ENCODE measurements at places on chromosomes 5 and 9. TPM values are rescaled to one million over a fixed set of nuclear protein-coding genes. Genes with fewer than 3 reads are reported as not detected.

Gene ZNG1F
- 11.5 TPM for total RNA-seq

DNA sequence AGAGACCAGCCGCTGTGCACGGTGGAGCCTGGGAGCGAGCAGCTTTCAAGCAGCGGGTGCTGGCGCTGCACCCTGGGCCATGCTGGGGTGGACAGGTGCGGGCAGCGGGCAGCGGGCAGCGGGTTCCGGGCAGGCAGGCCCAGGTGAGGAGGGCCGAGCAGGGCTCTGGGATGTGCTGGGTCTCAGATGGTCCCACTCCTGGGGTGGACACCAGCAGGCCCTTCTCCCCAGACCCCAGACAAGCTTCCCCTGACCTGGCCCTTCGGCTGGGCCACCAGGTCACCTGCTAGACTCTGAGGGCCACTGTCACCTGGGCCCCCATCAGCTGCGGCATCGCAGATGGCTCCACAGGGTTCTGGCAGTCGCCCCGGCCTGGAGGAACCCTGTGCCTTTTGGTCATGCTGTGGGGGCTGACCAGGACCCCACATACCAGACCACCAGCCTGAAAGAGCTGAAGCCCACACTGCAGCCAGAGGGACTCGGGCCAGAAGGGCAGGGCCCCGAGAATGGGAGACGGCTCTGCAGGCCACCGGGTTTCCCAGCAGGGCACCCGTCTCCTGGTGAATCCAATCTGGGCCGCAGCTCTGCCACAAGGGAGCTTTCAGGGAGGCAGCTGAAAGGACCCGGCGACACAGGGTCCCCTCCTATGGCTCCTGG is 2.0 kb downstream of the SLC6A19 start:
- peaks cover 2% of the 10 kb centered on the region for H3K27me3 ChIP-seq
- DNase-seq, result no peak
- no peak overlapping the region for H3K4me3 ChIP-seq
- H3K27ac ChIP-seq, result no peak overlapping the region

GRCh38 chr9:206481-206880 is 8.2 kb upstream of the DOCK8 start:
- H3K36me3 ChIP-seq, result no peaks in the 10 kb centered on the region
- H3K4me3 ChIP-seq, result no peak overlapping the region
- DNase-seq, result no peak
- H3K27me3 ChIP-seq, result no peaks in the 10 kb centered on the region

DNA sequence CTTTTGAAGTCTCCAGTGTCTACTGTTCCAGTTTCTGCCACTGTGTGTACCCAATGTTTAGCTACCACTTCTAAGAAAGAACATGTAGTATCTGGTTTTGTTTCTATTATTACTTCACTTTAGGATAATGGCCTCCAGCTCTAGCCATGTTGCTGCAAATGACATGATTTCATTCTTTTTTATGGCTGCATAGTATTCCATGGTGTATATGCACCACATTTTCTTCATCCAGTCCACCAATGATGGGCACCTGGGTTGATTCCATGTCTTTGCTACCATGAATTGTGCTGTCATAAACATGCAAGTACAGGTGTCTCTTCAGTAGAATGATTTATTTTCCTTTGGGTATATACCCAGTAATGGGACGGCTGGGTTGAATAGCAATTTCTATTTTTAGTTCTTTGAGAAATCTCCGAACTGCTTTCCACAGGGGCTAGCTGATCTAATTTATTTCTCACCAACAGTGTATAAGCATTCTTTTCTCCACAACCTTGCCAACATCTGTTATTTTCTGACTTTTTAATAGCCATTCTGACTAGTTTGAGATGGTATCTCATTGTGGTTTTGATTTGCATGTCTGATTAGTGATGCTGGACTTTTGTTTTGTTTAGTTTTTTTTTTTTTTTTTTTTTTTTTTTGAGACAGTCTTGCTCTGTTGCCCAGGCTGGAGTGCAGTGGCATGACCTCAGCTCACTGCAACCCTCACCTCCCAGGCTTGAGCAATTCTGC is 68.9 kb downstream of the WDR41 start:
- H3K36me3 ChIP-seq, result peaks cover 2% of the 10 kb centered on the region
- peaks cover 6% of the 10 kb centered on the region for H3K27me3 ChIP-seq
- DNase-seq, result no peak
- no peaks in the 10 kb centered on the region for H3K4me1 ChIP-seq

Gene PAIP2
- total RNA-seq, result 74.3 TPM

Gene IL13
- 0.24 TPM for total RNA-seq

GRCh38 chr5:169758886-169759285 is 121.8 kb downstream of the DOCK2 start:
- peaks cover 26% of the 10 kb centered on the region for H3K36me3 ChIP-seq
- no peak for DNase-seq
- no peak overlapping the region for H3K4me3 ChIP-seq
- H3K27me3 ChIP-seq, result no peaks in the 10 kb centered on the region
- no peaks in the 10 kb centered on the region for H3K4me1 ChIP-seq

- H3K4me1 ChIP-seq, result no peaks in the 10 kb centered on the region
- no peaks in the 10 kb centered on the region for H3K27me3 ChIP-seq
- DNase-seq, result no peak
- no peak overlapping the region for H3K4me3 ChIP-seq
Measured at GRCh38 chr5:153793699-153794098, 245.0 kb downstream of the FAM114A2 start.

DNA sequence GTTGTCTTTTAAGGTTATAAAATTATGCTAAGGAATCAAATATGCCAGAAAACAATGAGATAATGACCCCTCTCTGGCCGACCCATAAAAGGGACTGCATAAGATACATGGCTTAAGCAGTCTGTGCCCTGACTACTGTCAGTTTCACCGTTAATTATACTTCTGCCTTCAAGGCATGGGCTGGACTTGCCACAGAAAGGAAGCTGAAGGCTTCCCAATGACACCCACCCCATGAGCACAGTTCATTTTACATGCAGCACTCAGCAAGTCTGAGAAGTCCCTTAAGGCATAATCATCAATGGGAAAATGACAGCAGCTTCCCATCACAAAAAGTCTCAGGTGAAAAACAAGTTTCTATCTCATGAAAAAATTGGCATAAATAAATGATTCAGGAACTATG is 175.6 kb downstream of the GLIS3 start:
- H3K4me3 ChIP-seq, result no peak overlapping the region
- DNase-seq, result no peak
- peaks cover 8% of the 10 kb centered on the region for H3K4me1 ChIP-seq
- H3K36me3 ChIP-seq, result no peaks in the 10 kb centered on the region
- H3K27ac ChIP-seq, result no peak overlapping the region

Data from activated naive CD4-positive, alpha-beta T cell treated with anti-CD3 and anti-CD28 coated beads for 36 hours (primary cell).